Motor neuron (in vitro differentiated cells): ENCODE measurements at places on chromosomes 6 and 20.

DNA sequence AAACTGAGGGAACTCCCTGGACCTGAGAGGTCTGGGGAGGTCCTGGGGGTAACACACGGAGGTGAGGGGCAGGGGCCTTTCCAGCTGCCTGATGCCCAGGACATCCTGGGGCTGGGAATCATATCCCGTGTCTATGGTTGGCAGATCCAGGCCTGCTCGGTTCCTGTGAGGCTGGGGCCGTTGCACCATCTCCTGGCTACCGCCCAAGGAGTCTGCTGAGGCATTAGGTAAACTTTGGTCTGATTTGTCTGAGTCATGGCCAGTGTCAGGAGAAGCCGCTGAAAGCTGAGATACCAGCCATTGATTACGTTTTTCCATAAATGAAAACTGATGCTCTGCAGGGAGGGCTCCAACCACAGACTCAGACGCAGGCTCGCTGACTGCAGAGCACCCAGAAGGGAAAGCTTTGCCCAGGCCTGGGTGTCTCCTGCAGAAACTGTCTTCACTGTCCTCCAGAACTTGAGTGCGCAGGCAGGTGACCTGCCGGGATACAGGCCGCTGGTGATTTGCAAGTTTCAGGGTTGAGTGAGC is 14.2 kb downstream of the TRAF3IP2 start:
- no peak for ATAC-seq

DNA sequence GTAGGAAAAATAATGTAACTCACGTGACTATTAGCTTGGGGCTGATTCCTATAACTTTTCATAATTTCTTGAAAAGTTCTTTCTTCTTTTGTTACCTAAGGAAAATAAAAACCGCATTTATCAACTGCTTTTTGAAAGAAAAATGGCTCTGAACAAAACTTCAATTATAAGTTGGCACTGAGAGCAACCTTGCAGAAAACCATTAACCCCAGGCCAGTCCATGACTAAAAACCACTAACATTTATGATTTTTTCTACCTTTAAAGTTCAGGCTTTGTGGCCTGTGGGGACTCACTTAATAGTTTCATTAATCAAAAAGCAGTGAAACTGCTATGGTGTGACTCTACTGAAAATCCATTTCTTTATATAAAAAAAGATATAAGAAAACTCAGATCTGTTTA is 69.1 kb upstream of the SAMHD1 start:
- no peak for ATAC-seq

DNA sequence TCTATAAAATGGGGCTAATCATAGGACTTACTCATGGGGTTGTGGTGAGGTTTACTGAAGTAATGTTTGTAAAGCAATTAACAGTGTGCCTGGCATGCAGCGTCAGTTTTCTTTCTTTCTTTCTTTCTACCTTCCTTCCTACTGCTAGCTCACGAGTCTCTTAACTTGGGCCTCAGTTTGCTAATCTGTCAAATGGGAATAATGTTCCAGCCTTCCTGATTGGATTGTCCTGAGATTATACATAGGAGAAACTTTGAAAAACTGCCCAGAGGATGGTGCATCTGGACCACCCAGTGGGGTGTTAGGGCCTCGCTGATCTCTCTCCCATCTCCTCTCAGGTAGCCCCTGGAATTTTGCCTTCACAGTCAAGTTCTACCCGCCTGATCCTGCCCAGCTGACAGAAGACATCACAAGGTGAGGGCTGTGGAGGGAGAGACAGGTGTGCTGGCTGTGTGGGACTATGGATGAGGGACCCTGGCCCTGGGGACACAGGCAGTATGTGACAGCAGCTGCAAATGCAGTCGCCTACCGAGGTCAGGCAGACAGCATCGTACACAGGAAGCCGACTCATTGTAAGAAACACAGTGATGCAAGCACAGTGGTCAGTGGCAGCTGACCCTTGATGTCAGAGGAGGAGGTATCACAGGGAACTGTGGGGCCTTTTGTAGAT is 27.5 kb downstream of the EPB41L1 start:
- no peak for ATAC-seq

GRCh38 chr6:37705239-37706051 is 7.8 kb upstream of the MDGA1 start:
- peak; percentile 83 for ATAC-seq

DNA sequence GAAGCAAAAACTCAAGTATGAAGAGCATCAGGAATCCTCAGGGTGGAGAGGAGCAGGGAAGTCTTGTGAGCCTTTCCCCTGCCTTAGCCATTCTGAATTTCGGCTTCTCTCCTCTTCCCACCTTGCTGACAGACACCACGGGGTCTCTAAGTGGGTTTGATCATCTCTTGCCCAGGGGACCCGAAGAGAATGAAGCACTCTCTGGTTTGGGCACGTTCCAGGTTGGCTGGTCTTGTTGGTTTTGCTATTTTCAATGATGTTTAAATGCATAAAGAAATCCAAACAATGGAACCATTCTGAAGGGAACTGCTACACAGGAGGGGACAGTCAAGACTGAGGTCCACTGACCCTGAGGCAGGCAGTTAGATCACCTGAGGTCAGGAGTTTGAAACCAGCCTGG is 131.7 kb downstream of the PXDC1 start:
- no peak for ATAC-seq

GRCh38 chr6:71332012-71332411 is 43.4 kb downstream of the OGFRL1 start:
- no peak for ATAC-seq

GRCh38 chr6:3278691-3279090 is 19.9 kb downstream of the PSMG4 start:
- ATAC-seq, result no peak

GRCh38 chr6:107106165-107106564 is 9.2 kb downstream of the BEND3 start:
- ATAC-seq, result no peak

- ATAC-seq, result no peak
Measured at GRCh38 chr6:119129968-119130484, 51.6 kb upstream of the FAM184A start.

DNA sequence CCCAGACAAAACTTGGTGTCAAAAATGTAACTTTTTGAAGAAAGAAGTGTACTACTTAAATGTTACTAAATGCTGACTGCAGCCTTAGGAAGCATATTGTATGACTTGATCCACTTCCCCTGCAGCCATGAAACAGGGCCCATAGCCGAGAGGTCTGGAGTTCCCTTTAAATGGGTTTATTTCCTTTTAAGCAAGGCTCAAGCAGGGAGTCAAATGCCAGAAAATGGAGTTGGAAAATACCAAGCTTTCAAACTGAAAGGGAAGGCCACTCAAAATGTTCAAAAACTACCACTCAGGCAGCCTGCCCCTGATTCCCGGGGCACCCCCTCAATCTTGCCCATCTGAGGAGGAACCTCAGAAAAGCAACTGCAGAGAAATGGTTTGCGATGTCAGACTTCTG is 43.3 kb downstream of the SLC22A23 start:
- no peak for ATAC-seq

GRCh38 chr6:145135702-145136101 is 599.6 kb downstream of the EPM2A start:
- no peak for ATAC-seq

- no peak for ATAC-seq
Measured at GRCh38 chr6:72793641-72794395, 172.0 kb downstream of the KCNQ5 start.

- ATAC-seq, result no peak
Measured at GRCh38 chr6:151430886-151431285, 21.0 kb downstream of the RMND1 start.

- ATAC-seq, result no peak
Measured at GRCh38 chr6:34967461-34967860, 78.4 kb downstream of the ANKS1A start.

DNA sequence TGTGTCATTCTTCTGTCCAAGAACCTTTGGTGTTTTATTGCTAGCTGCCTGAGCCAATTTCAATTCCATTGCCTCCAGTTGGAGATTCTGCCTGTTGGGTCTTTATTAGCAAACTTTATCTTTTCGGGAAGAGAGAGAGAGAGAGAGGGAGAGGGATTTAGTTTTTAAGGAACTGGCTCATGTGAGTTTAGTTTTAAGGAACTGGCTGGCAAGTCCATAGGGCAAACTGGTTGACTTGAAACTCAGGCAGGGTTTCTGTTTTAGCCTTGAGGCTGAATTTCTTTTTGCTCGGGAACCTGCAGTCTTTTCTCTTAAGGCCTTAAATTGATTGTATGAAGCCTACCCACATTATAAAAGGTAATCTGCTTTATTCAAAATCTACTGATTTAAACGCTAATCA is 23.0 kb downstream of the BCKDHB start:
- no peak for ATAC-seq

DNA sequence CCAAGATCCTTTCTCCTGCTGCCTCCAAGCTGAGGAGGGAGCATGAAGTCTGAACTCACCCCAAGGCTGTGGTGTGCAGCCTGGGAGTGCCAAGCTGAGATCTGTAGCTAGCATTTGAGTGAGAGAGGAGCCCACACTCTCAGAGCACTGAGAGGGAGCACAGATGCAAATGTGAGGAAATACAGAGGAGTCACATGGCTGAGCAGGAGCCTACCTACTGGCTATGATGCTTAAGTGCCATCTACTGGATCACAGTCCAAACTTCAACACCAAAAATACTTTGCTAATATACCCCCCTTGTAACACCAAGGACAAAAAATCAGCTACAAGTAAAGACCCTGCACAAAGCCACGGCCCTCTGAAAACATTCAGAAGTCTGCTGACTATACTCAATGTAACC is 94.4 kb upstream of the IMPG1 start:
- ATAC-seq, result no peak

GRCh38 chr20:57612436-57612835 is 7.8 kb downstream of the ZBP1 start:
- no peak for ATAC-seq

- ATAC-seq, result no peak
Measured at GRCh38 chr6:19632786-19633185, 204.4 kb upstream of the ID4 start.

DNA sequence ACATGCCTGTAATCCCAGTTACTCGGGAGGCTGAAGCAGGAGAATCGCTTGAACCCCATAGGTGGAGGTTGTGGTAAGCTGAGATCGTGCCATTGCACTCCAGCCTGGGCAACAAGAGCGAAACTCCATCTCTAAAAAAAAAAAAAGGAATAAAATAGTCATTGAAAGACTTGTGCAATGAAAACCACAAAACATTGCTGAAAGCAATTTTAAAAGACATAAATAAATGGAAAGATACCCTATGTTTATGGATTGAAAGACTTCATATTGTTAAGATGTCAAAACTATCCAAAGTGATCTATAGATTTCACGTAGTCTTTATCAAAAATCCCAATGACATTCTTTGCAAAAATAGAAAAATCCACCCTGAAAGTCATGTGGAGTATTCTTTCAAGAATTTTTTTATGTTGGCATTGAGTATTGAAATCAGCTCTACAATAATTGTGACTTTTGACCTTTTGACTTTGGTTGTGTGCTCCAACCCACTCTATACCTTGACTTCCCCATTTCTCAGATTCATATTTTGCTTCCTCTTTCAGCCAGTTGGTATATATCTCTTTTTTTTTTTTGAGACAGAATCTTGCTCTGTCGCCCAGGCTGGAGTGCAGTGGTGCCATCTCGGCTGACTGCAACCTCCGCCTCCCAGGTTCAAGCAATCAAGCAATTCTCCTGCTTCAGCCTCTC is 45.5 kb upstream of the SLC23A2 start:
- ATAC-seq, result no peak

GRCh38 chr20:16485401-16485800 is 87.8 kb downstream of the KIF16B start:
- ATAC-seq, result peak; percentile 57
